Fibroblast of villous mesenchyme (primary cell): ENCODE measurements at places on chromosomes 12 and 14.
A peak's percentile ranks its signal among the peaks of the same experiment; 100 is the strongest.

- no peak for DNase-seq
Observed at GRCh38 chr12:58927120-58927519, 6.8 kb upstream of the LRIG3 start.

DNA sequence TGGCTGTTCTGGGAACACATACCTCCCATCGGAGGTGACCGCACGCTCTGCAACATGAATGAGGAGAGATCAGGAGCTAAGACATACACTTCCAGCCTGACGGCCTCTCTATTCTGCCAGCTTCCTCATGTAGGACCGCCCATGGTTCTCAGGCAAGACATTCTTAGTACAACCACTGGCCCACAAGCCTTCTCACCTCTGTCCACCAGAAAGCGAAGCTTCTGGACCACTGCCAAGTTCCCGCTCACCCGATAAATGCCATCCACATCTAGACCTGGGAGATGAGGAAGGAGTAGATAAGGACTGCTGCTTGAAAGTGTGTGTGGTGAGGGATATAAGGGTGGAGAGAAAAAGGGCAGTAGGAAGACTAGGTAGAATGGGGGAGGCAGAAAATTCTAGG is 5.2 kb downstream of the ARHGAP9 start:
- no peak for DNase-seq

DNA sequence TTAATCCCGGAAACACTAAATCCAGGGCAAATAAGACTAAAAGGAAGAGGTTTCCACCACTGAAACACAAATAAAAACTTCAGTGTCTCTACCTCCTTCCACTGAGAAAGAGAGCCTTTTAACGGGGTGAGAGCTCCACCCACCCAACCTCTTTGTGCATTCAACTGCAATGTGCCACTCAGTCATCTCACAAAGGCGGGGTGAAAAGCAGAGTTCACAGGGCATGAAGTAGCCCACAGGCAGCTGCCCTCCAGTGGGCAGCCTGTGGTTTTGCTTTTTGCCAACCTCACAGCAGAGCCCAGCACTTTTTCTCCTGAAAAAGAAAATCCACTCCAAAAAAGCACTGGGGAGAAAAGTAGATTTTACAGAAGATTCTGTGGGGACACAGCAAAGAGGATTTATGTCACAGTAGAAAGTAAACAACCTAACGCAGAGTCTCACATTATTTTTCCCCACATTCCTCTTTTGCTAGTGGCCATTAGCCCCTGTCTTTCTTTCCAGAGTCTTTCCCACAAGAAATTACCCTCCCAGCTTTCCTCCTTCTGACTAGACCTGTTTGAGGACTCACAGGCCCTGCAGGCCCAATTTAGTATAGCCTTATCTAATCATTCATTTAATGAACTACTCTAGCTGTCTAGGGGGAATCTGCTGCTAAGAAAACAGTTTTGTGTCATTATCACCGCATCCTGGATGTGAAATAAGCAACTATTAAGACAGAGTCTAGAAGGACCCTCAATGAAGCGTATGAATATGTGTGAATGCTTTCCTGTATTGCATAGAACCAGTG is 753.8 kb upstream of the FOXG1 start:
- no peak for DNase-seq

- peak; percentile 52 for DNase-seq
Observed at GRCh38 chr12:77796775-77797174, 33.9 kb upstream of the NAV3 start.

DNA sequence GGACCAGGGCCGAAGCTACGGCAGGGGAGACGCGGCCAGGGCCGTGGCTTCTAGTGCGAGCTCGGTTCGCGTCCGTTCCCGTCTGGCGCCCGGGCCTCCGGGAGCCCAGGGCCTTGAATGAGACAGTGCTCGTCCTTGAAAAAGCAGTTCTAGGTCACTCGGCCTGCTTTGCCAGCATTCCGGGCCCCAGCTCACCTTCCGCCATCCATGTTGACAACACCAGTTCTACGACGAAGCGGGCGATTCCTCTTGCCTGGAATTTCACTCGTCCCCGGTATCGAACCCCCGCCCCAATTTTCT is 4.5 kb downstream of the OR10AD1 start:
- no peak for DNase-seq

- no peak for DNase-seq
Observed at GRCh38 chr12:45039757-45040156, 11.1 kb downstream of the DBX2 start.

DNA sequence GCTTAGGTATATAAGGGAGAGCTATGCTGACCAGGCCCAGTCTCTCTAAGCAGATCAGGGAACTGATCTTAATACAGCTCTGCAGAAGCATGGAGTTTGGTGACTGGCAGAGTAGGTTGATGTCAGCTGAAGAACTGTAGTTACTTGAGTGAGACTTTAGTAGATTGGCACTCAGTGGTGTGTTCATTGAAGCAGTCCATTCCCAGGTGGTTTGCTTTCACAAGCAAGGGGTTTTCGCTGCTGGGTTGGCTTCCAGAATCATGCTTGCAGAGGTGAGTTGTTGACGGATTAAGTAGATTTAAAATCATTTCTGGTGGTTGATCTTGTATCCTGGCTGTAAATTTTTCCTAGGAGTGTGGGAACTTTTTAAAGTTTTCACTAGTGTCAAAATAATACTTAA is 6.5 kb upstream of the DHRS7 start:
- no peak for DNase-seq

GRCh38 chr14:58912287-58912686 is 274.5 kb downstream of the DACT1 start:
- DNase-seq, result no peak

- no peak for DNase-seq
Observed at GRCh38 chr12:57000393-57000792, 6.0 kb downstream of the ZBTB39 start.

DNA sequence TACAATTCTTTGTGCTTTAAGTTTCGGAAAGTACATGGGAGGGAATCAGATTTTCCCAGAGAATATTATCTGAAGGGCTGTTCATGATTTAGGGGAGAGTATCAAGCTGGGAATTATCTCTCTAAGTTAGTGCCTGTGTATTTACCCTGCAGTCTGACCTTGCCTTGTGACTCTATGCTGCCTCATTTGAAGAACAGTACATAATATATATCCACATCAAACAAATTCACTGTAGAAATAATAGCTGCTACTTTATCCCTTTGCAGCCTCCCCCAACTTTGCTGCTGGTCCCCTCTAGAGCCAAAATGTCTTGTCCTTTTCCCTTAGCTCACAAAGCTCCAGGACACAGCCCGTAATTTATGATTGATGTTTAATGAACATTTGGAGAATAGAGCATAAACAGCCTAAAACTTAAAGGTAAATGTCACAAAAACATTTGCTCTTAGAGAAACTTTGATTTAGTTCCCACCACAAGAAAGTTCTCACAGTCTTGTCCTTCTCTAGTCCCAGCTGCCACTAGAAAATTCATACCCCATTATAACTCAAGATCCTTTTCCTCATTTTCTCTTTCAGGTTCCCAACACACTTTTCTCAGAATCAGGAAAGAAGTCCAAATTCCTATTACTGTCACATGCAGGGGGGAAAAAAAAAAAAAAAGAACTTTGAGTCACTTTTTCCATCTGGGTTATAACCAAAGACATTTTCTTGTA is 1009.6 kb downstream of the FLRT2 start:
- DNase-seq, result no peak

DNA sequence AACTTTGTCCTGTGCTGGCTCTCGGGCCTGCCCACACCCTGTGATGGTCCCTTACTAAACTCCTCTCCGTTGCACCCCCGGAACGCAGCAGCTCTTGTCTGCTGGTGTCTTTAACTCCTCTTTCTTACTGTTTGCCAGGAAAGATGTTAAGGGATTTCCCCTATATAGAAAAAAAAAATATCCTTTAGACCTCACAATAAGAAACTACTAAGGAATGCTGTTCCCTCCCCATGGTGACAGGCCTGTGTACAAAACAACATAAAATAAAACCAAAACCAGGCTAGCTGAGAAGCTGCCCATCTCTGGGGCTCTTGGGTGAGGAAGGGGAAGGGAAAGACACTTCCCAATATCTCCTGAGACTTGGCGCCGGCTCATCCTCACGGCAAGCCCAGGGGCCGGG is 95.4 kb downstream of the CHGA start:
- peak; percentile 39 for DNase-seq

- peak; percentile 66 for DNase-seq
Observed at GRCh38 chr12:92485351-92486348, 217.1 kb upstream of the PLEKHG7 start.

- DNase-seq, result no peak
Observed at GRCh38 chr14:27392153-27392552, 794.3 kb upstream of the NOVA1 start.

DNA sequence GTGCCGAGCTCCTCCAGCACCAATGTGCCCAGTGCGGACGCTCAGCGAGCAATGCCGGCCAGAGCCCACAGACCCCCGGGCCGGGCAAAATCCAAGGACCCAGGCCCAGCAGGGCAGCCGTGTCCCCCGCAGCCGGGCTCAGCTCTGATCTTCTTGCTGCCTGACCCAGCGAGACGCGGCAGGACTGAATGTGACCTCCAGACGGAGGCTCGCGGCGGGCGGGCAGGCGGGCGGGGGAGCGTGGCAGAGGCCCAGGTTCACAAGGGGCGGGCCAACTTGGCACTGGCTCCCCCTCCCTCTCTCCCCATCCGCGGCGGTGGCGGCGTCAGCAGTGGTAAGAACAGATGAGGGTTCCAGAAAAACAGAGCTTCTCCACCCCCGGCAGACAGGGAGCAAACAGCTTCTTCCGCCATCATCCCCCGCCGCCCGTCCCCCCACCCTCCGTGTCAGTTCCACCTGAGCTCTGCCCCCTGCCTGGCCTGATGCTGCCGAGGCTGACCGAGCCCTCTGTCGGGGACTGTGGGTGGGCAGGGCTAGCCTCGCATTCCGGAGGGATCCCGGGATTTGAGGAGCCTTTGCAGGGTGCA is 94.3 kb downstream of the RFLNA start:
- DNase-seq, result peak; percentile 87

GRCh38 chr14:83463500-83464098 is 1929.9 kb upstream of the SEL1L start:
- DNase-seq, result peak; percentile 61

DNA sequence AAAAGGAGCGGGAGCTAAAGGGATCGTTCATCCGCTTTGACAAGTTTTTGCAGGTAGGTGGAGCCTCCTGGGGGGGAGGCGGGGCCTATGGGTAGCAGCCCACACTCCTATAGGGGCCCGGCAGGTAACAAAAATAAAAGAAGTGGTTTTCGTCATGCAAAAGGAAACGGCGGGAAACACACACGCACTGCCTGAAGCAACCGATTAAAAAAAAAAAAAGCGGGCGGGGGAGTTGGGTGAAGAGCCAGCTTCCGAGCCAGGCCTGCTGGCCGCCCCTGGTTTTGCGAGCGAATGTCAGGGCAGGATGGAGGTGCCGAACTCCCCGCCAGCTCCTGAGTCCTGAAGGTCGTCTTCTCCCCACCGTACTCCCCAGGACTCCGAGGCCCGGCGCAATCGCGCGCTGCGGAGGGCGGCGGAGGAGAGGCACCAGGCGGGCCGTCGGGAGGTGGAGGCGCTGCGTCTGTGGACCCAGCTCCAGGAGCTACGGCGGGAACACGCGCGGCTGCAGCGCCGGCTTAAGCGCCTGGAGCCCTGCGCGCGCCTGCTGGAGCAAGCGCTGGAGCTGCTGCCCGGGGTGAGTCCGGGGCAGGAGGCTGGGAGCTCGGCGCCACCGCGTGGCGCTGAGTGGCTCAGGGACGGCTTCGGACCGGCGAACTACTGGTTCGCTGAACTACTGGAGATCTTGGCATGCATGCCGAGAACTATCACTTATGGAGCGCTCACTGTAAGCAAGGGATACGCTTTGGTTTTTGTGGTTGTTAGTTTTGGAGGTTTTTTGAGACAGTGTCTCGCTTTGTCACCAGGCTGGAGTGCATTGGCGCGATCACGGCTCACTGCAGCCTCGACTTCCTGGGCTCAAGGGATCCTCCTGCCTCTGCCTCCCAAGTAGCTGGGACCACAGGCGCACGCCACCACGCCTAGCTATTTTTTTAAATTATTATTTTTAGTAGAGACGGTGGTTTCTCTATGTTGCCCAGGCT is 3.6 kb downstream of the CFAP73 start:
- peak; percentile 71 for DNase-seq

DNA sequence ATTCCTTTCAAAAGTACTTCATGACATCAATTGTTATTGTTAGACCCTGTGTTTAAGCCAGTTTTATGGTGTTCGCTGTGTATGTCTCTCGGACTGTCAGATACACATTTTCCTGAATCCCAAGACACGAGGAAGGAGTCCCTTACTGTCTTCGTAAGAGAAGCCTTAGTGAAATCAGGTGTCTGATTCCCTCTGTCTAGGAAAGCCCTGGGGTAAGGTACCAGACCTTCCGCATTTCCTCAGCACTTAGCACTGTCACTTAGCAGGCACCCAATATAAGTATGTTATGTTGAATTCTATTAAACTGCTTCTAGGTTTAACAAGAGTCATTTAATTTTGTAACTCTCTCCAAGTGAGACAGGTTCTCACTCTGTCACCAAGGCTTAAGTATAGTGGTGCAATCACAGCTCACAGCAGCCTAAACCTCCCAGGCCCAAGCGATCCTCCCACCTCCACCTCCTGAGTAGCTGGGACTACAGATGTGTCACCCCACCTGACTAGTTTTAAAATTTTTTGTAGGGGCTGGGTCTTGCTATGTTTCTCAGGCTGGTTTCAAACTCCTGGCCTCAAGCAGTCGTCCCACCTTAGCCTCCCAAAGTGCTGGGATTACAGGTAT is 111.0 kb downstream of the BBS10 start:
- no peak for DNase-seq

DNA sequence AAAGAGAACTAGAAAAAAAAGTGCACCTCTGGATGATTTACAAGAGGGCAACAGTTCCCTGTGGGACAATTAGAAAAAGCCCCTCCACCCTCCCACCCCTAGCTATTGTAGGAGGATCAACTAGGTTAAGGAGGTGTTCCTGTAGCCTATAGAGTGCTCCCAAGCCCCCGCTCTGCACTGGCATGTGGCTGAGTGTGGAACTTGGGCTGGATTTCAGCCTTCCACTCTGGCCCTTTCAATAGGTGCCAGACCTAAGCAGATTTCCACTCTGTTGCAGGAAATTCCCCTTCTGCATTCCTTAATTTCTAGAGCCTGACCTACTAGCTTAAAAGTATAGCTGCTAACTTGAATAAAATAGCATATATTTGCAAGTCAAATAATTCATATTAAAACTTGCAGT is 2.8 kb downstream of the NFATC4 start:
- DNase-seq, result no peak
